T-helper 1 cell (primary cell): ENCODE measurements at places on chromosomes 16 and 17.

GRCh38 chr16:50263940-50264929, 2.1 kb upstream of the ADCY7 start:
- no peak for DNase-seq

GRCh38 chr16:83952940-83953795, at the start of gene OSGIN1:
Gene OSGIN1, plus strand, starts transcription at chr16:83953240. Its CDS starts 4,432 bp downstream, at chr16:83957672.
- DNase-seq: no peak

GRCh38 chr16:47600376-47600775, 139.2 kb downstream of the PHKB start:
- DNase-seq: no peak

- no peak for DNase-seq
Measured at GRCh38 chr16:84169765-84170310, 17.0 kb downstream of the TAF1C start.

GRCh38 chr16:52366983-52367382, 180.0 kb downstream of the TOX3 start:
- no peak for DNase-seq

GRCh38 chr17:8855477-8856204, 11.8 kb downstream of the PIK3R6 start:
- DNase-seq: no peak

- DNase-seq: peak; percentile 27
Measured at GRCh38 chr17:77106874-77107358, 33.9 kb upstream of the SEC14L1 start.

DNA sequence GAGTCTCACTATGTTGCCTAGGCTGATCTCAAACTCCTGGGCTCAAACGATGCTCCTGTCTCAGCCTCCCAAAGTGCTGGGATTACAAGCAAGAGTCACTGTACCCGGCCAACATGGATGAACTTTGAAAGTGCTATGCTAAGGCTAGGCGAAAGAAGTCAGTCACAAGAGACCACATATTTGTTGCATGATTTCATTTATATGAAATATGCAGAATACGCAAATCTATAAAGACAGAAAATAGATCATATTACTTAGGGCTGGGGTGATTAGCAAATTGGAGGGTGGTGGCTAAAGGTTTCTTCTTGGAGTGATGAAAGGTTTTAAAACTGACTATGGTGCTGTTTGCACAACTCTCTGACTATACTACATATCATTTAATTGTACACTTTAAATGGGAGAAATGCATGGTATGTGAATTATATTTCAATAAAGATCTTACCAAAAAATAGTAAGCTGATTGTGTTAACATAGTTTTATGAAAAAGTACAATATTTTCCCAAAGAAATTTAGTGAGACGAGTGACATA, 1.2 kb upstream of the FLYWCH1 start:
- no peak for DNase-seq

DNA sequence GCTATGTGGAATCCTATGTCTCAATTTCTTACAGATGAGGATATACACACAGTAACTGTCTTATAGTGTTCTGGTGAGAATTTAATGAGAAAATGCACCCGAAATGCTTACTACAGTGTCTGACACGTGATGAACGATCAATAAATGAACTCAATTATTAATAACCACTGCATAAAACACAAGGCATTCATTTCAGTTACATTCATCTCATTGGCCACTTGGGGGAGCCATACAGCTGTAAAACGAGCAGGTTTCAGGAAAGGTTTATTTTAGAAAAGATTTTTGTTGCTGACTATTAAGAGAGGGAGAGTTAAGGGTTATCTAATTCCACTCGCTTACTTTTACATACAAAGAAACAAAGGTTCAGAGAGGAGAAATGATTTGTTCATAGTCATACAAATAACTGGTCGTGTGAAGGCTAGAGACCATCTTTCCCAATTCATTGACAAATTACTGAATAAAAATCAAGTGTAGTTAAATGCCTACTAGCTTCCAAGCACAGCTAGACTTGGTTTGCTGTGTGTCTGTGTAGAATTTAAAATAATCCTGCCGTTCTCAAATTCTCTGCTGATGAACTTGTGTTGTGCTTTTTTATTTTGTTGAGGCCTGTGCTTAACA, 160.1 kb downstream of the MAP2K4 start:
- no peak for DNase-seq

DNA sequence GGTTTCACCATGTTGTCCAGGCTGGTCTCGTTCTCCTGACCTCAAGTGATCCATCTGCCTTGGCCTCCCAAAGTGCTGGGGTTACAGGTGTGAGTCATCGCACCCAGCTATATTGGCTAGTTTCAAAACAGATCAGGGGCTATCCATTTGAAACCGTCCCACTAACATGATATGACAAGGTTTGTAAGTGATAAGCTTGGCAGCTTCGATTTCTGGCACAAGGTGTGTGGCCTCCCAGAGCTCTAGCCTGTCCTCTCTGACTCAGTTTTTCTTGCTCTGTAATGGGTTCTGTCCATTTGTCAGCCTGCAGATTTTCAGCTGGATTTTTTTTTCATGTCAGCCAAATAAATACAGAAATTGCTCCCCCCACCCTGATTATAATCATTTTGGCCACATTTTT, 31.8 kb upstream of the TENT4B start:
- no peak for DNase-seq

DNA sequence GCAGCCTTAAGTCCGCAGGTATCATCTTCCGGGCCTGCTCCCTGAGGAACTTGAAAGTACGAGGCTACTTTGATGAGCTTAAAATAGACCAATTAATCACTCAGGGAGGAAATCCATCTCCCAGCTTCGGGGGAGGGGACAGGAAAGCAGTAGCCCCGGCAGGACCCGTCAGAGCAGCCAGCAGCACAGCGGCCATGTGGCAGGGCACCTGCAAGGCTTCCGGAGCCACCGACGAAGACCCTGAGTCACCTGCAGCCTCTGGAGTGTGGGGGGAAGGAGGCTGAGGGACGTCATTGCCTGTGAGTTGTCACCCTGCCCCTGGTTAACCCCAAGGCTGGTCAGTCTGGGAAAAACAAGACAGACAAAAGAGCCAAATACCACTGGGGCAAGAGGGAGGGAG, 4.4 kb upstream of the CYB561 start:
- DNase-seq: no peak

- DNase-seq: no peak
Measured at GRCh38 chr17:66985338-66986237, 21.1 kb downstream of the CACNG4 start.

DNA sequence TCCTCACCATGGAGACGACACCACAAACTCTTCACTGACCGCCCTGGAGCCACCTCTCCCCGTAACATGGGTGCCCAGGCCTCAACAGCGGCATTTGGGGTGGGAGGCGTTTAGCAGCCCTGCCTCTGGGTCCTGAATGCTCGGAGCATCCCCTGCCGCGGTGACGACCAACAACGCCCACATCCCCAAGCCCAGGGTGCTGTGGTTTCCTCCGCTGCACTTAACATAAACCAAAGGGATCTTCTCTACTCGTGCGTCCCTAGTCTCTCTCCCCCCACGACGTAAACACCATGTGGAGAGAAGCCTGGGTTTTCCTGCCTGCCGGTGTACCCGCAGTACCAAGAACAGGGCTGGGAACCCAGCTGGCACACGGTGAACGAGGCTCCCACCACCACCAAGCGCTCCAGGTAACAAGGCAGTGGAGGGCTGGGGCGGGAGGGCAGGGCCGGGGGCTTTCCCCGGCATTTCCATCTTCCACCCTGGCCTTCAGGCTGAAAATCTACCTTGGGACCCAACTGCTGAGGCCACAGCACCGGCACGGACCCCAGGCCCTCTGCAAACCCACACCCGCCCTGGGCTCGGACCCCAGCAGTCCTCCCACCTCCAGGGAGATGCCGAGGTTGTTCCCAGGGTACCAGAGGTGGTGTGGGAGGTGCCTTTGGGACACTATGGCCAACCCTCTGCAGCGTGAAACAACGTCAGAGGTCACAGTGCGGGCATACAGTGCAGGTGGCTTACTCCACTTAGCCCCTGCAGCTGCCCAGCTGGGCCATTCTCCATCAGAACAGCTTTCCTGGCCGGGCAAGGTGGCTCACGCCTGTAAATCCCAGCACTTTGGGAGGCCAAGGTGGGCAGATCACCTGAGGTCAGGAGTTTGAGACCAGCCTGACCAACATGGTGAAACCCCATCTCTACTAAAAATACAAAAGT, 54.3 kb downstream of the TIMM22 start:
- DNase-seq: no peak

- no peak for DNase-seq
Measured at GRCh38 chr17:77446940-77447634, 306.3 kb downstream of the SEC14L1 start.

GRCh38 chr17:43515656-43516055, 30.5 kb downstream of the ETV4 start:
- no peak for DNase-seq

DNA sequence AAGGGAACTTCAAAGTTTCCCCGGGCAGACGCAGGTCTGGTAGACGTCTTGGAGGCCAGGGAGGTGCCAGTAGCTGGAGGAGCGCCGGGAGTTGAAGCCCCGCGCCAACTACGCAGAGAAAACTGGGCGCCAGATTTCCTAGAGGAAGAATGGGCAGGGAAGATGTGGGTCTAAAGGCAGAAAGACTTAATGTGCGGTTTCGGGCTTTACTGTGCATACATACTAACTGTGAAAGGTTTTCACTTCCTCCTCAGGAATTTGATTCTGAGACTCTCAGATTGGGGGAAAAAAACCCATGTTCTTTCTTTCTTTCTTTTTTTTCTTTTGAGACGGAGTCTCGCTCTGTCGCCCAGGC, 331 bp upstream of the ZNF287 start:
- DNase-seq: no peak

DNA sequence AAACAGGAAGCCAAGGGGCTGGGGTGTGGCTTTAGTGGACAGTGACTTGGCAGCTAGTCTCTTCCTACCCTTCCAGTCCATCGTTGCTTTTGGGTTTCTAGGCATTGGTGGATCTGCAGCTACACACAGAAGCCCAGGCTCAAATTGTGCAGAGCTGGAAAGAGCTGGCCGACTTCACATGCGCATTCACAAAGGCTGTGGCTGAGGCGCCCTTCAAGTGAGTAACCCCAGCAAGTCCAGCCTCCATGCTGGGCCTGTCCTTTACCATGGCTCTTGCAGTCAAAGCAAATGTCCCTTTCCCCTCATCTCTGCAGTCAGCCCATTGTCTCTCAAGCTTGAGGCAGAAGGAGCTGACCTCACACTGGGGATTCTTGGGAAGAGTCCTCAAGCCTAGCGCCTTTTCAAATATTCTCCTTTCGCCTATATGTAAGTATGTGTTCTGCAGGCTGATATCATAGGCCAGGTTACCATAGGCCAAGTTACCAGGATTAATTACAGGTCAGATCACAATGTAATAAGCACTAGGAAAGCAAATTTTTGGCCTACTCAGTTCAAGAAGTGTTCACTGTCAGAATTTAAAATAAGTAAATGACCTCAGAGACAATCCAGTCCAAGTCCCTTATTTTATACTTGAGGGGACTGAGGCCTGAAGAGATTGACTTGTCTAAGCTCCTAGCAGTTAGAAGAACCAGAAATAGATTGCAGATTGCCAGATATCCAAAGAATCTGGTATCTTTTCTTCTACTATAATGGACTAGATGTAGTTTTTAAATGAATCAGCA, 6.5 kb downstream of the EME1 start:
- no peak for DNase-seq

DNA sequence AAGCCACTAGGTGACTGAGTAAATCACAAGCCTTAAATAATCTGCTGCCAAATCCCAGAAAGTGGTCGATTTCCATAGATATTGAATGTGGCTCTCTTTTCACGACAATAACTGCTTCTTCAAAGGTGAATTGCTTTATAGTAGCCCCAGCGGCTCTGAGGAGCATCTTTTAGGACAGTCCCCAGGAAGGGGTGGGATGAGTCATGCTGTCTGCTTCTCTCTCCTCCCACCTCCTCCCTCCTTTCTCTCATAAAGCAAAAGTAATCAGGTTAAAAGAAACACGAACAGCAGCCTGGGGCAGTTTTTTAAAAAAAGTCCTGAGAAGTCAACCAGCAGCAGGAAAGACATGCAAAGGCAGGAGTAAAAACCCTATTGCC, 1.8 kb downstream of the KIAA0513 start:
- DNase-seq: peak; percentile 45

DNA sequence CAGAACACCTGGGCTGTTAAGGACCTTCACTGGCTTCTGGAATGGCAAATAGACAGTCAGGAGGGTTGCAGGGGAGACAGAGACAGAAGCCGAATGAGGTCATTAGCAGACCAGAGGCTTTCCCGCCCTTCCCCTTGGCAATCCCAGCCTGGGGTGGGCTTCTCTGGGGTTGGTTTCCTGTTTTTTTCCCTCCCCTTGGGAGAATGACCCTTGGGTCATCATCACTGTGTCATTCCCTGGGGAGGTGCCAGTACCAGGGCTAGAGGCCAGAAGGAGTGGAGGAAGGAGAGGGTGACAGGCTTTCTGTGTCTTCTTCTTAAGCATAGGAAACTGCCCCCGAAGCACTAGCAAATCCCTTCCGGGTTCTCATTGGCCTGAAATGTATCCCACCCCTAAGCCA, 42.9 kb upstream of the IL21R start:
- DNase-seq: no peak

- DNase-seq: no peak
Measured at GRCh38 chr16:69438465-69438864, 14.0 kb downstream of the CYB5B start.

GRCh38 chr16:22692034-22692433, 121.9 kb upstream of the HS3ST2 start:
- no peak for DNase-seq

DNA sequence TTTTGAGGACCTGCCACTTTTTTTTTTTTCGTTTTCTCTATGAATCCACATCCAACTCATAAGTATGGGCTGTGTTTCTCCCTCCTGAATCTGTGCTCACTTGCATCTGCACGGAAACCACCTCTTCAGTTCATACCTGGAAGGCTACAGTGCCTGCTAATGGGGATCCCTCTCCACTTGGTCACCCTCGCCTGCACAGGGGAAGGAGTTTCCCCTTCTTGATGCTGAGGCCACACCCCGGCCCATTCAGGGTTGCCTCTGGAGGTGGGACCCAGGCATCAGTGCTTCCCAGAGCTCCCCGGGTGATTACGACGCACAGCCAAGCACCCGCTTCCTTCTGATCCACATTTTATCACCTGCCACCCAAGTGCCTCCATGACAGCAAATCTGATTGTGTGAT, 85.9 kb upstream of the TBC1D3K start:
- no peak for DNase-seq

DNA sequence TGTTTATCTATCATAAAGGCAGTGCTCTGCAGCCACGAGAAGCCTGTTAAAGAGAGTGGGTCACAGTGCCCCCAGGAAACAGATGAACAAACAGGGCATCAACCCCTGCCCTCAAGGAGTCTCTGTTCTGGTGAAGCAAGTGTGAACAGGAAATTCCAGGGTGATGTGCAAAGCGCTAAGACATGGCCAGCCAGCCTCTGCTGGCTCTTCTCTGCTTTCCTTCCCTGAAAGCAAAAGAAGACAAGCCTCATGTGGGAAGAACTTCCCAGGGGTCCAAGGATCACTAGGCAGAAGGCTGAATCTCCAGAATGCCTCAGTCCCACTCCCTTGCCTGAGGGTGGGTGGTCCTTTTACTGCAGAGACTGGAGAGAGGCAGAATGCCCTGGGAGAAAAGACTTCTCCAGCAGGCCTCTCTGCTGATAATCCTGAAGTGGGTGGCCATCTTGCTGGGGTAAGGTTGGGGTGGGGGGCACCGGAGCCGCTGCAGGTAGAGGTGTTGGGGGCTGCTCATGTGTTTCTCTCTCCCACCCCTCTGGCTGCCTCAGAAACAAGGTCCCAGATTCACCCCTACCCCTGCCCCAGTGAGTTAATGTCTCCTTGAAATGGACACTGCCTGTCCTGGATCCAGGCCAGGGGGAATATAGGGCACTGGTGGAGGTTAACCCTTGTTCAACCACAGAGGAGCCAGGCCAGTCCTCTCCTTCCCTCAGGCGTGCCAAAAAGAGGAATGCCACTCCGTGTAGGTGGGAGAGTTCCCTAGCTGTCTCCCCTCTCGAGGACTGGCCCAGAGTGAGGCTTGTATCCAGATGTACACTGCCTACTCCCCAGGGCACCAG, 2.4 kb downstream of the ANKRD13B start:
- DNase-seq: no peak
